ENCODE measurements at places on chromosomes 2 and 18.

DNA sequence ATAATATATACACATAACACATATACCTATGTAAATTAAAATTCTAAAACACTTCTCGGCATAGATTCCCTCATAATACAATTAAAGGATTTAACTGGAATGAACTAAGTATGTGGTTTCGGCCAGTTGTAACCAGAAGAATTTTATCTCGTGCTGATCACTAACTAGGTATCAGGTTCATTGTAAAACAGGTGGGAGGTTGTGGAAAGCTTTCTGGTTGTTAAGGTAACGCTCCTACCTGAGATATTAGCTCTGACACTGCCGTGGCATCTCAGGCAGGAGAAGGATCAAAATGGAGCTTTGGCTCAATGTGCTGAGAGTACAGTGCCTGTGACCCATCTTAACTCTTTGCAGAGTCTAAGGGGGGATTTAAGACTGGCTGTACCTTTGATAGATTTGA, 42.5 kb downstream of the SLC9A2 start:
- DNase-seq = no peak

- peak; percentile 46 for DNase-seq
Observed at GRCh38 chr2:85447222-85447585, 28.7 kb downstream of the SH2D6 start.

- DNase-seq = no peak
Observed at GRCh38 chr2:221134718-221135117, 437.4 kb downstream of the EPHA4 start.

GRCh38 chr18:11872479-11873136, 21.4 kb downstream of the CHMP1B start:
- no peak for DNase-seq

- DNase-seq = no peak
Observed at GRCh38 chr2:183892315-183892941, 705.9 kb upstream of the ZNF804A start.

- no peak for DNase-seq
Observed at GRCh38 chr18:50022985-50023384, 172.0 kb downstream of the MYO5B start.

Measured in substantia nigra (tissue), 51 donors.